Activated CD8-positive, alpha-beta memory T cell treated with anti-CD3 and anti-CD28 coated beads for 1 hour (primary cell): ENCODE measurements at places on chromosomes 1 and 21.

DNA sequence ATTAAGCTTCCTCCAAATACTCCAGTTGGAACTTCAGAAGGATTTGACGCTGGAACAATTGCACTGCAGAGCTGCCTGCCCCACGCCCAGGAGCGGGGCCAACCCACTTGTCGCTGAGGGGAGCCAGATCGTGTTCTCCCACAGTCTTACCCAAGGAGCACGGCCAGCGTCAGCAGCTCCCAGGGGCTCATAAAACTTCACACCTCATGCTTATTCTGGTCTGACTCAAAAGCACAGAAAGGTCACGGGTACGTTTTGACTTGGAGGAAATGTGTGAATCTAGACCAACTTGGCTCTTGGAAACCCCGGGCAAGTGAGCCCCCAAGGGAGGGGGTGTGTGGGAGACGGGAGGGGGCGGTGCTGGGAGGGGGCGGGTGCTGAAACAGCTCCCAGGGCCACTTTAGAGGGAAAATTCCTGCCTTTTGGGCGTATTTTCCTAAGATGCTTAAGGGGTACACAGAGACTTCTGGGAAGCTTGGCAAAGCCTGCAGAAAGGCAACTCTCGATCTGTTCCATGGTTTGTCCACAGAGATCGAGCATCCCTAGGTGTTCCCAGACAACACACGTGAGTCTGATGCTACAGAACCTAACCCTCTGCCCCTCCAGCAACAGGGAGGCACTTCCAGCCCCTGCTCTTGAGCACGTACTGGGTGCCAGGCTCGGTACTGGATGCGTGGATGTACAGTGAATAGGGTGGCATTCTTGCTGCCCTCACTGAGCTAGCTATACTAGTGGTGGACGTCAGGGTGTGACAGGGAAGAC, 98.9 kb downstream of the DHRS3 start:
- no peak for DNase-seq

GRCh38 chr1:219506473-219506899, 106.4 kb downstream of the ZC3H11B start:
- no peak for DNase-seq

DNA sequence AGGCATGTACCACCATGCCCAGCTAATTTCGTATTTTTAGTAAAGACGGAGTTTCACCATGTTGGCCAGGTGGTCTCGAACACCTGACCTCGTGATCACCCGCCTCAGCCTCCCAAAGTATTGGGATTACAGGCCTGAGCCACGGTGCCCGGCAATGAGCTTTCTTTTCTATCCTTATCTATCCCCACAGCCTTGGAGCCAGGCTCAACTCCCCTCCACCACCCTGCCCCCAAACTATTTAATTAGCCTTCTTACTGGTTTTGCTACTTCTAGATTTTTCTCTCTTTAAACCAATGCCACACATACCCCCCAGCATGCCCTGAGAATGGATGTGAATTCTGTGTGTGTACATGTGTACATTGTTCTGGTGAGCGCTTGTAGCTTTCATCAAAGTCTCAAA, 5.7 kb upstream of the VANGL2 start:
- DNase-seq = no peak

DNA sequence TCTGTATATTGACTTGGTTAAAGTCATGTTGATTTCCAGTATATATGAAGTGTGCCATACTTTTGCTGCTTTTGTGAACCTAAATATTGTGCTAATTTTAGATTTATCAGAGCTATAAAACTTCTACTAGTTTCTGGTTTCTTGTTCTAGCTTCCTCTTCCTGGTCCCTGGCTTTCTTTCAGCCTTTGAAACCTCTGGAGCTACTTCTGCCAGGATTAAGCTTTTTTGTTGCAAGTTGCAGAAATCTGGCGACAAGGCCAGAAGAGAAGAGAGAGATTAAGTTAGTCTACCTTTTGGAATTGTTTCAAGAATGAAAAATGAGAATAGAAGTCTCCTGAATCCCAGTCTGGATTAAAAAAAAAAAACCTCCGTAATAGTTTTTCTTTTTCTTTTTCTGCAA, 13.5 kb downstream of the RNF2 start:
- DNase-seq = no peak

DNA sequence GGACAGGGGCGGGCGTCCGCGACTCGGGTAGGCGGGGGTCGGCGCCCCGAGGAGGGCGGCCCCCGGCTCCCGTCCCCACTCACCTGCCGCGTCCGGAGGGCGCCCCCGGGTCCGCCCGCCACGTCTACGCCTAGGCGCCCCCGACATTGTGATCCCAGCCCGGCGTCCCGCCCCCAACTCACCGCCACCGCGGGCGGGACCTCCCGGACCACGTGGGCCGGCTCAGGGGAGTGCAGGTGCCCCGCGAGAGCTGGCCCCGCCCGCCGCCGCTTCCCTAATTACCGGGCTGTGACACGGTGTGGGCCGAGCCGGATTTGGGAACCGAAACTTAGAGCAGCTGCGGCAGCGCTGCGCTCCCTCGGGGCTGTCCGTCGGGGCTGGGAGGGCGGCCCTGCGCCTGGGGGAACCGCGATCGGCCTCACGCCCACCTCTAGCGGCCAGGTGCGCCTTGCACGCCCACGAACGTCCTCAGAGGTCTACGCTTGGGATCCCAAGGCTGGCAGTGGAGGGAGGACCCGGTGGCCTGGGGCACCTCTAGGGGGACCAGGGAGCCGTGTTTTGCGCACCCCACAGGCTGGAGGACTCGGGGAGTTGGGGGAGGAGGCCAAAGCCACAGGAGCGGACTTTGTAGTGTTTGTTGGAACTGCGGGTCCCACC, 521 bp upstream of the NADK start:
- no peak for DNase-seq

DNA sequence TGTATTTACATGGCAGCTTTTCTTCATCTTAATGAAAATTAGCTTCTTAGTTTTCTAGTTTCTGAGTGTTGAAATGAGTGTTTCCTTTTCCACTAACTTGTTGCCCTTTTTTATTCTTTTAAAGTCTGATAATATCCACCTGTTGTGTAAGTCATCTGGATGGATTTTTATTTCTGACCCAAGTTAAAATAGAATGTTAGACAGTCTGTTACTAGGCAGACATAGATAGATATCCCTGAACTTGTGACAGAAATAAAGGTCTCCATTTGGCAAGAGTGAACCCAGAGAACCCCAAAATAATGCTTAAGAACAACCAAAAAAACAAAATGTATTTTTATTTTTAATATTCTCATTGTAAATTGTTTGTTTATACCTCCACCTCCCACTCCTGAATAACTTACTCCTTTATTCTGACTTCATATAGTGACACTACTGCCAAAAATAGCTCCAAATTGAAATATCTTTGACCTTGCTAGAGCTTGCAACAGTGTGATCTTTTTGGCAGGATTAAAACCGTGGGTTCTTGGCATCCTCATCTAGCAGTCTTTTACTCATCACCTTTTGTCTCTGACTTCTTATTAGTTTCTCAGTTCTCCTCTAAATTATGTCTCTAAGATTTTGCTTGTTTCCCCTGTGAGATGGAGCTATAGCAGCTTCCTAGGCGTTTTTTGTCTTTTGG, 26.9 kb upstream of the SH3D21 start:
- no peak for DNase-seq

GRCh38 chr1:98035602-98036002, 114.8 kb upstream of the DPYD start:
- DNase-seq = no peak
